Cortex of kidney (tissue), 1 donor: ENCODE measurements at places on chromosomes 16 and 17.

GRCh38 chr17:15289285-15290183 lies 24.4 kb upstream of the PMP22 start:
- no peak for DNase-seq

GRCh38 chr17:32323046-32323445 lies 18.9 kb downstream of the C17orf75 start:
- DNase-seq = no peak

DNA sequence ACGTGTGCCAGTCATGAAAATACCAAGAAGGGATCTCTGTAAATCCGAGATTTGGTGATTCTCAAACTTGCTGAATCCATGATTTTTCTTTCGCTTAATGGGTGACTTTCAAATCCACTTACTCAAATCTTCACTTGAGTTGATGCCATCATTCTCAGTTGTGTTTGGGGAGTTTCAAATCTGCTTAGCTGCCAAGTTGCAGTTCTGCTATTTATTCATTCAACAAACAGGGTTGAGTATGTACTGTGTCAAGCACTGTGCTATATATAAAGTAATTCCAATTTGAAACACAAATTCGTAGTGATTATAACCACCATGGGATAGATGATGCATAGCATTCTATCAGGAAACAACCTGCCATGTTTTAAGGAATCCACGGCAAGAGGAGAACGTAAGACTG lies 394.3 kb downstream of the CDH13 start:
- DNase-seq = no peak

- no peak for DNase-seq
These were observed 204.8 kb upstream of the COX10 start for GRCh38 chr17:13864521-13864920.

GRCh38 chr17:19978209-19978802 lies 678 bp upstream of the AKAP10 start:
- no peak for DNase-seq

DNA sequence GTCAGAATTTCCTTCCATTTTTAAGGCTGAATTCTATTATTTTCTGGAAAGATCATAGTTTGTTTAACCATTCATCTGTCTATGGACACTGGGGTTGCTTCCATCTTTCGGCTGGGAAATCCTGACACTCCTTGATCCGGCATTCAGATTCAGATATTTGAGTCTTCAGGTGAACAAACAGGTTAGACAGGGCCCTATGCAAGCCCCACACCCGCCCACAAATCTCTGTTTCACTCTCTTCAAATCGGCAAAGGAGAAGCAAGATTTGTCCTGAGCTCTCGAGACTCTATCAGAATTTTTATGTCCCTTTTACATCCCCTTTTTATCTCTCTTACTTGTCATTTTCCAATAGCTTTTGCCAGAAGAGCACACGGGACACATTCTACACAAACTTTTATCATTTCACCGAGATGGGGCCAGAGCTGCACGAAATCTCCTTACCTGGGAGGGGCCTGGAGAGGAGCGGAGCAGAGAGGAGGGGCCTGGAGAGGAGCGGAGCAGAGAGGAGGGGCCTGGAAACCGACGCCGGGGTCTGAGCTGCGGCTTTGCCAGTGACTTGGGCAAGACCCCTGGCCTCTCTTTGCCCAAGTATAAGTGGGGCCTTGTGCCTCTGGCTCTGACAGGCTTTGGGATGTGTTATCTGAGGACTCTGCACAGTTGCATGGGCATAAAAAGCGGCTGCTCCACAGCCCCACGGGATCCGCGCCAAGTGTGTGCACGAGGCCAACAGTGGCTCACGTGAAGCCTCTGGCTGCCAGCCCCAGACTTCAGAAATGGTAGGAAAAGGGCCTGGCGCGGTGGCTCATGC lies 54.3 kb upstream of the RBFOX3 start:
- no peak for DNase-seq

- no peak for DNase-seq
These were observed 668 bp downstream of the SPATA2L start for GRCh38 chr16:89700649-89701424.

- no peak for DNase-seq
These were observed 3.6 kb upstream of the HIC1 start for GRCh38 chr17:2051061-2051932.

DNA sequence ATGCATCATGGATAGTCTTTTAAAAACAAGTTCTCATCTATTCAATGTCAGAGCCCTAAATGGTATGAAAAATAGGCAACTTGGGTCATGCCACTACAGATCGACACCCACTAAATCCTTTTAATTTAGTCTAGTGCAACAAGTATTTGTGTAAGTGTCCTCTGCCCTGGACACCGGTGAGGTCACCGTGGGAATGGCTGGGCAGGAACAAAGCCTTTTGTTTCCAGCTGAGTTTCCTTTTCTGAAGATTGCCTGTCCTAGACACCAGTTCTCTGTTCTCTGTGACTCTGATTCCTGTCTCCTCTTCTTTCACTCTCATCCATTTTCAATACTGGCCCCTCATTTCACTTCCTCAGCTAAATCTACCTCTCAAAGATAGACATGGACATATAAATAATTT lies 446.5 kb downstream of the MAF start:
- DNase-seq = no peak

- no peak for DNase-seq
These were observed 7.1 kb downstream of the KRT13 start for GRCh38 chr17:41498276-41498675.

DNA sequence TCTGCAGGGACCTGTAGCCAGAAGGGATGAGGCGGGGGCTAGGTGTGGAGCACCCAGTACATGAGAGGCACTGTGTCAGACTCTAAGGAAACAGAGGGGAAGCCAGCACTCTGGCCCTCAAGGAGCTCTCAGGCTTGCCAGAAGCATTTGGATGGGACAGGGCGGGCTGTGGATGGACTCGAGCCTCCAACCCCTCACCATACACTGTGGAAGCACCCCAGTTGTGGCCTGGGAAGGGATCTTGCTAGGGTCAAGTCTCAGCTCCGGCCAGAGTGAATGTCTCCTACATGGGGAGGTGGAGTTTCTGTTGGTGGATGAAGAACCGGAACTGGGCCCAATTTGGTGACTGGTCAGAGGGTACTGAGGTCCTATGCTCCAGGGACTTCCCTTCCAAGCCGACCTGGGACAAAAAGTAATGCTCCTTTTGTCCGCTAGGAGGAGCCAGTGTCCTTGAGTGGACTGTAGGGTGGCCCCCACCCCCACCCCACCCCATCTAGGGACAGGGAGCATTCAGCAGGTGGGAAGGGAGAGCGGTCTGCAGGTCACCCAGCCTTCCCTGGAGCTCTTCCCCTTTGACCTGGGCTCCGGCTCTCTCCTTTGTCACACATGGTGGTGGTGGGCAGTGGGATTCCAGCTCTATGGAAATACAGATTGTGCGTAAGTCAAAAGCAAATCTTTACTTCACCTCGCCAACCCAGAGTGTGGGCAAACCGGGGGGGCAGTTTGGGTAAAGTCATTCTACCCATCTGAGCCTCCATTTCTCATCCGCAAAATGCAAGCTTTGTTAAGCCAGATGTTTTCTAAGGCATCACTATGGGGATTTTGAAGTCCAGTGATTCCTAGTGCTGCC lies 20.4 kb upstream of the PHB1 start:
- DNase-seq = no peak

DNA sequence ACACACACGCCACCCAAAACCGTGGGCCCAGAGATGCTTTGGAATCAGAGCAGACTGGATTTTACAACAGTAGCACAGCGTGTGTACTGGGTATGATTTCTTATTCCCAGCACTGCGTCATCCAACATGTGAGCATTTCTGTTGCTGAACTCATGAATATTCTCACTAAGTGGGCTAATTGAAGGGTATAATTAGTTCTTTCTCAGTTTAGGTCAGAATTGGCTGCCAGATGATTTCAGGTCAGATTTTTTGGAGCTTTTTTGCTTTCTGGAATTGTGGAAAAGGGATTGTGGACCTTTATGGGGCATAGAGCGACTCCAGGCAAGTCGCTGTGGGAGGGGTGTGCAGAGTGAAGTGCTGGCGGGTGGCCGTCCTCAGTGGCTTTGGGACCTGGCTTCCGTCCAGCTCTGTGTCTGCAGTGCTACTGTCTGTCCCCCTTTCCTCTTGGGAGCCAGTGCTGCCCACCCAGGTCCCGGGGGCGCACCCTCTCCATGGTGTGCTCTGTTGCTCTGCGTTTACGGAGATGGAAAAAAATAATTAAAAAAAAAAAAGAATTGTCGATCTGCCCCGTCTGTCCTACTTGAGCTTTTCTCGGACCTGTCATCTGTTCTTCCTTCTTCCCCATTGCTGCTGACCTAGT lies 25.0 kb downstream of the FOXK2 start:
- no peak for DNase-seq

- no peak for DNase-seq
These were observed 11.8 kb downstream of the METTL9 start for GRCh38 chr16:21611198-21611555.

DNA sequence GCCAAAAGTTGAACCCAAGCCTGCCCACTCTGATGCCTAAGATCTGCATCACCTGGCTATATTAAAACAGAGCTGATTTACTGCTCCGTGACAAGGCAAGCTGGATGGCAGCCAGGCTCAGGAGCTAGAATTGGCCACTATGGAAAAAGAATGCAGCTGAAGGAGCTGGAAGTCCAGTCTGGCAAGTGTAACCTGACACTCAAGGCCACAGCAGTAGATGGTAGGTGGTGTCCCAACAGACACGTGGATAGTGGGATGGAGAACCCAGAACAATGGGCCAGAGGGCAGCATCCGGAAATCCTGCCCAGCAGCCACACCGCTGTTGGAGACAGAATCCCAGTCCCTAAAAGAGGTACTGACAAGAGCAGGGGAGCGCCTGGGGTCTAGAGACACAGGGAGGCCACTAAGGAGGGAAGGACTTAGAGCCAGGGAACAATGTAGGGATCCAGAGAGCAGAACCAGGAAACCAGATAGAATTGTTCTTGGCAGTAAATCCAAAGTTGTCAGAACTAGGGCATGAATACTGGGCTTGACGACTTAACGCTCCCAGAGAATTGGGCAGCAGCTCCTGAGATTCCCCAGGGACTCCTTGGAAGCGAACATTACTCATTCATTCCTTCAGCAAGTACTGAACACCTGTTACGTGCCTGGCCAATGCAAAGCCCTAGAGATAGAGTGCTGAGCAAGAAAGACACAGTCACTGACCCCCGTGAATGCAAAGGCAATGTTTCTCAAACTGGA lies 85.7 kb downstream of the CDYL2 start:
- DNase-seq = no peak
